Activated naive CD4-positive, alpha-beta T cell (primary cell): ENCODE measurements at places on chromosomes 5 and 9.

- DNase-seq = no peak
Observed at GRCh38 chr5:146398826-146399225, 48.3 kb upstream of the TCERG1 start.

DNA sequence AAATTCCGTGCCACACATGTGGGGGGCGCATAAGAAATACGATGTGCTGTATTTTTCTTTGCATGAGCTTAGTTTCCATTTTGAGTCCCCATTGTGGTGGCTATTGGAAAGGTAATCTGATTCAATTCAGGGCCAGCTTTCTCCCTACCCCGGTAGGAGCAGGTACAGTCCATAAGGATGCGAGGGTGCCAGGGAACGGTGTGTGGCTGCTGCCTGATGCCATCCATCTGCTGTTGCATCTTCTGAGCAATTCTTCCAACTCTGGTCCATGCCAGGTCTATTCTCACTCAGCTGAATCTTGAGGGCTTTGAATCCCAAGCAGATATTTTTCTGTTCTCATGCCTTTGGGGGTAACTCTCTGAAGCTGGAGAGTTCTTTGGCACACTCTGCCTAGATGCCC lies 392.7 kb downstream of the AGTPBP1 start:
- DNase-seq = no peak

- DNase-seq = no peak
Observed at GRCh38 chr5:112594941-112595340, 142.7 kb upstream of the APC start.

GRCh38 chr9:124518116-124518515 lies 10.9 kb upstream of the NR5A1 start:
- DNase-seq = no peak

DNA sequence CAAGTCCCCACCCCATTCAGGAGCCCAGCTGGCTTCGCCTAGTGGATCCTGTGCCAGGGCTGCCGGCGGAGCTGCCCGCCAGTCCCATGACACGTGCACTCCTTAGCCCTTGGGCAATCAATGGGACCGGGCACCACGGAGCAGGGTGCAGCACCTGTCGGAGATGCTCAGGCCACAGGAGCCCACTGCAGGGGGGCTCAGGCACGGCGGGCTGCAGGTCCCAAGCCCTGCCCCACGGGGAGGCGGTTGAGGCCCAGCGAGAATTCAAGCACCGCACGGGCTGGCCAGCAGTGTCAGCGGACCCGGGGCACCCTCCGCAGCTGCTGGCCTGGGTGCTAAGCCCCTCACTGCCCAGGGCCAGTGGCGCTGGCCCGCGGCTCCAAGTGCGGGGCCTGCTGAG lies 969.7 kb upstream of the CDH10 start:
- DNase-seq = no peak

- peak; percentile 2 for DNase-seq
Observed at GRCh38 chr5:130871346-130872086, 293.5 kb downstream of the HINT1 start.

- no peak for DNase-seq
Observed at GRCh38 chr5:159333545-159333925, 3.2 kb upstream of the IL12B start.

GRCh38 chr9:18675332-18675731 lies 201.4 kb downstream of the ADAMTSL1 start:
- DNase-seq = no peak

- no peak for DNase-seq
Observed at GRCh38 chr5:137819766-137820165, 47.9 kb upstream of the MYOT start.

- no peak for DNase-seq
Observed at GRCh38 chr9:121721770-121722169, 70.3 kb downstream of the DAB2IP start.

- no peak for DNase-seq
Observed at GRCh38 chr9:72983056-72983455, 30.2 kb upstream of the ALDH1A1 start.

- no peak for DNase-seq
Observed at GRCh38 chr5:158914008-158915000, 185.4 kb downstream of the EBF1 start.

- no peak for DNase-seq
Observed at GRCh38 chr9:17017931-17018491, 116.8 kb upstream of the CNTLN start.

DNA sequence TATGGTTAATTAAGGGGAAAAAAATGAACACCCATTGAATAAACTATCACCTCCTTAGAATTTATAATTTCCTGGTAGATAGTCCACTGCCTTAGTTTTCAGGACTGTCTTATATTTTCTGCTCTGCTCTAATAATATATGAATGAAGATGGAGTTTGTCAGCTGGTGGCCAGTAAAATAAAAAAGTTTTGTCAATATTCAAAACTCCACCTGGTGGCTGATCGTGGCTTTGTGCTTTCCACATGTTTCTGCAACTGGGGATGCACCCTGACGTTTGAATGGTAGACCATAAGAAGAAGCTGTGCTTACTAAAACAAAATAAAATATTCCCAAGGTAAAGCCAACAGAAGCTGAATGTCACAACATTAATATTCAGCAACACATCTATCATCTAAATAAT lies 286.6 kb upstream of the IZUMO3 start:
- no peak for DNase-seq

GRCh38 chr5:16862777-16863176 lies 73.3 kb downstream of the MYO10 start:
- no peak for DNase-seq

GRCh38 chr5:145510769-145511168 lies 324.4 kb downstream of the PRELID2 start:
- no peak for DNase-seq

GRCh38 chr5:56100439-56101176 lies 105.8 kb upstream of the IL6ST start:
- DNase-seq = no peak

- no peak for DNase-seq
Observed at GRCh38 chr9:121860744-121861143, 209.3 kb downstream of the DAB2IP start.

DNA sequence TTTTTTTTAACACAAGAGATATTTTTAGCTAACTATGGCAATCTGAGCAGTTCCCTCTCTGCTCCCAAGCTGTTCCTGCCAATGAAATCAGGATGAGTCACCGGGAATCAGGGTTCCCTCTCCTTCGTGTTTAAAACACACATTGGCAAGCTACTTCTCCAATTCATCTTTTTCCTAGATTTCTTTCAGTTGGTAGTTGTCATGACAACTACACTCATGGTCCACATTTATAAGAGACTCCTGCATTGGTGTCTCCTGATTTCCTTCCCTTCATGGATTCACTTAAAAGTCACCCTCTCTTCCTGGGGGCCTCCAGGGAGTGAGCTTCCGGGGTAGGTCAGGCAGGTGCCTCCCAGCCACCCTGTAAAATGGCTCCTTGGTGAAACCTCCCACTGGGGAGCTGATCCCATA lies 72.3 kb upstream of the NIPAL4 start:
- no peak for DNase-seq

DNA sequence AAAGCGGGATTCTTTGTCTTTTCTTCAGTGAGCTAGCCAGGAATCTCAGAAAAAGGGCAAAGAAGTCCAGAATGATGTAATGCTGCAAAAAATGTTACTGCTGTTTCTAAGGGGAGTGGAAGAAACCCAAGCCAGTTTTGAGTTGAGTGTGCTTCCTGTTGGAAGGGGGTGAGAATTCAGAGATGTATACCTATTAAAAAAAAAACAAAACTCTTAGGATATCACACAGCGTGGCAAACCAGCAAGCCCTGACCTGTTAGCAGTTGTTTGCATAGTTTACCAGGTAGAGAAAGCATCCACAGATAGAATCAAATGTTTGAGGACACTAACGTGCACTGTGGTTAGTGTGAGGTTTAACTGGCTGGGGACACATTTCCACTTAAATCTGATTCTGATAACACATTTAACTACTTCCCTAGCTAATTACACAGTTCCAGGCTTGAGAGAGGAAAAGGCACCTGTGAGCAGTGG lies 11.4 kb downstream of the BASP1 start:
- DNase-seq = no peak

- no peak for DNase-seq
Observed at GRCh38 chr9:13552606-13553215, 273.2 kb upstream of the MPDZ start.

GRCh38 chr5:126837906-126838539 lies 61.1 kb downstream of the LMNB1 start:
- no peak for DNase-seq

- no peak for DNase-seq
Observed at GRCh38 chr5:39191216-39191615, 28.1 kb downstream of the FYB1 start.

DNA sequence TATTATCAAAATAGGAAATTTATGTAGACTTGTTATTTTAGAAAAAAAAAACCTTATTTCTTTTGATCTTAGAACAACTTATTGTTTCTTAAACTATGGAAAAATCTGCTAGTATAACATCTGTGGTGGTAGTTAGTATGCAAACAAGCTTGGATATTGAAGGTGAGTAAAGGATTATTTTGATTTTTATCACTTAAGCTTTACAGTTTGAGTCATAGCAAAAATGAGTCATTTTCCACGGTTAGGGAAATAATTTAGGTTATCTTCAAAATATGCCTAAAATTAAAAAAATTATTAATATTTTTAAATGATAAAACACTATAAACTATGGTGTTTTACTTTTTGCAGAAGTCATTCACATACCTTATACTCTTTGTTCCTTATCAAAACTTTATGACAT lies 107.2 kb upstream of the DHFR start:
- DNase-seq = no peak

DNA sequence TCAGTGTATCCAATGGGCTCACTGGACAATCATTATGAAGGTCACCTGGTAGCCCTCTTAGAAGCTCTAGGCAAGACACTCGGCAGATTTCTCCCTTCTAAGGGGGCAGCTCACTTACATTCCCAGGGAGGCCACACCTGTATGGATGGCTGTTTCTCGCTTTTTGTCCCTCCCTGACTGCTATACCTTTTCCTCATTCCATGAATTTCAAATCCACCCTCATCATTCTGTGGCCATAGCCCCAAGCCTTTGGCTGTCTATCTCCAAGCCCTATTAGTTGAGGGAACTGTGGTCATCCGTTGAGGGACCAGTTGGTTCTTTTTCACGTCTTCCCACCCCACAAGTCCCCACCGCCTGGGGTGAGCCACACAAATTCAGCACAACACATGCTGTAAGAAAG lies 85.0 kb upstream of the RARS1 start:
- DNase-seq = no peak

DNA sequence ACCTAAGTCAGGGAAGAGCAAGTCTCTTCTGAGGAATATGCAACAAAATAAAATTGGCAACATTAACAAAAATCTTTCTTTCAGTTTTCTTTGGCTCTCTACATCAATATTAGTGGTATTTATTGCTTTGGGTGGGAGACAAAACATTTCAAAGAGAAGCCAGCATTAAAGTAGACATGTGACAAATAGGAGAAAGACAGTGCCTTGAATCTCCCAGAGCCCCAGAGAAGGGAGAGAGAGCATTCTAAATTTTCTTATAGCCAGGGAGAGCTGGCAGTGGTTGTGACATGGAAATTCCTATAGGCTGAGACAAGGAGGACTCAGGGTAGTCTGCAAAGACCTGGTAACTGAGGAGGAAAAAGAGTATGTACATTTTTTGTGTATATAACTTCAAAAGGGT lies 79.4 kb upstream of the NREP start:
- no peak for DNase-seq

- DNase-seq = no peak
Observed at GRCh38 chr9:136631038-136632000, 31.4 kb upstream of the EGFL7 start.

DNA sequence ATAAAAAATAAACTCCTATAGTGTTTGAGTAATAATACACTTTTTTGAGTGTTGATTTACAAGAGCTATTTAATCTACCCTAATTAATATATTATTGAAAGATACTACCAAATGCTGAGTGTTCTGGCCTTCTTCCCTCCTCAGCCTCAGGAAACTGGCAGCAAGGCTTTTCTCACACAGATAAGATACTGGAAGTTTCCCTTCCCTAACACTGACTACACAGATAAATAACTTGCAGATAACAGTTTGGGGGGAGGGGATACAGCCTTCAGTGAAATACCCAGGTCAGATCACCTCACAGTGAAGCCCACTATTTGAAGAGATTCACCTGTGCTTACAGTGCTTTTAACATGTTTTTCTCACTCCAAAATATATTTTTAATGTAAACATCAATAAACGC lies 1.6 kb upstream of the NIPSNAP3A start:
- DNase-seq = no peak

- no peak for DNase-seq
Observed at GRCh38 chr5:139745800-139746690, 49.6 kb upstream of the PSD2 start.

GRCh38 chr5:88049737-88050136 lies 218.9 kb downstream of the TMEM161B start:
- no peak for DNase-seq

DNA sequence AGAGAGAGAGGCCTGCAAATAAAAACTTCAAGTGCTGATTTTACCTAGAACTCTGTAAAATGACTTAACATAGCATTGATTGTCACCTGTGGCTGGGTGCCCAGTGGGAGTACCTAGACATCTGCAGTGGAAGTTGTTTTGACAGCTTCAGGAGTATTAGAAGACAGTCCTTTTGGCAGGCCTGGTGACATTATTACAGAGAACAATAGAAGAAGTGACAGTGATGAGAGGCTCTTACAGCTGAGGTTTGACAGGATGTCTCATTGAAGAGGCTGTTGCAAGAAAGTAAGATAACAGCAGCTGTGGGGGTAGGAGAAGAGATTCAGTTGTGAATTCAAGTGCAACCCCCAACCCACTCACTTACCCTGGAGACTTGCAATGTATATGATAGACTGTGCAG lies 27.9 kb upstream of the MUSK start:
- no peak for DNase-seq
